Stimulated activated naive CD8-positive, alpha-beta T cell treated with anti-CD3 and anti-CD28 coated beads, Interleukin-15, Interleukin-2, amounts not matched to agents 100 U/mL and 50 U/mL, for 24 hours (primary cell): ENCODE measurements at places on chromosomes 13 and 19.

GRCh38 chr13:46181840-46182490, at the start of gene LCP1:
LCP1 (minus strand) TSS chr13:46182177; CDS start chr13:46159662, 22,515 bp downstream.
- DNase-seq = peak; percentile 69

- peak; percentile 83 for DNase-seq
Measured at GRCh38 chr19:1864480-1865171, 1.2 kb upstream of the KLF16 start.

DNA sequence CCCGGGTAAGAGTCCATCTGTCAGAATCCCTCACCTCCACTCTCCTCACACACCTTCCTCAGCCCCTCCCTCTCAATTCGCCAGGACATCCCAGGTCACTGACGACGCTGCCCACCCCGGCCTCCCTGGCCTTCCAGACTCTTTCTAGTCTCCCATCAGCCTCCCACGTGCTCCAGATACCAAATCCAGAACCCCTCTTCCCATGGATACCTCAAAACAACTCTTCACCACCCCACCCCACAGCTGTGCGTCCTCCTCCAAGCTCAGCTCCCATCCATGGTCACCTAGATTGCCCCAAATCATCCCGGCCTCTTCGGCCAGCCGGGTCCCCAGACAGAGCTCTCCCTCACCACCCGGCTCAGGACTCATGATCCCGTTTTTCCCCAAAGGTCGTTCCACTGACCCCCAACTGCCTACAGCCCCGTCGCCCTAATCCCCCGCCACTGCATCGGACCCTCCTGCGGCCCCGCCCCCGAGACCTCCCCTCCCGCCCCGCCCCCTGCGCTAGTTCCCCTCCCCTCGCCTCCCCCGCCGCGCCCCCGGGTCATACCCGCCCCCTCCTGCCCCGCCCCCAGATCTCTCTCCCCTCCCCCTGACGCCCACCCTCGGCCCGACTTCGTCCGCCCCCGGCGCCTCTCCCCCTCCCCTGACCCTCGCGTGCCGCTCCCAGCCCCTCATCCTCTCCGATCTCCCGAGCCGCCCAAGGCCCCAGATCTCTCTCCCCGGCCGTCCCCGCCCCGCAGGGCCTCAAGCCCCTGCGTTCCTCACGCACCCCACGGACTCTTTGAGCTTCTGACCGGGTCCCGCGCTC, 546 bp downstream of the UBXN6 start:
- DNase-seq = peak; percentile 58

GRCh38 chr13:23450340-23451046, 17.0 kb upstream of the SACS start:
- DNase-seq = no peak

GRCh38 chr13:79740991-79741390, 260.0 kb downstream of the NDFIP2 start:
- DNase-seq = no peak

DNA sequence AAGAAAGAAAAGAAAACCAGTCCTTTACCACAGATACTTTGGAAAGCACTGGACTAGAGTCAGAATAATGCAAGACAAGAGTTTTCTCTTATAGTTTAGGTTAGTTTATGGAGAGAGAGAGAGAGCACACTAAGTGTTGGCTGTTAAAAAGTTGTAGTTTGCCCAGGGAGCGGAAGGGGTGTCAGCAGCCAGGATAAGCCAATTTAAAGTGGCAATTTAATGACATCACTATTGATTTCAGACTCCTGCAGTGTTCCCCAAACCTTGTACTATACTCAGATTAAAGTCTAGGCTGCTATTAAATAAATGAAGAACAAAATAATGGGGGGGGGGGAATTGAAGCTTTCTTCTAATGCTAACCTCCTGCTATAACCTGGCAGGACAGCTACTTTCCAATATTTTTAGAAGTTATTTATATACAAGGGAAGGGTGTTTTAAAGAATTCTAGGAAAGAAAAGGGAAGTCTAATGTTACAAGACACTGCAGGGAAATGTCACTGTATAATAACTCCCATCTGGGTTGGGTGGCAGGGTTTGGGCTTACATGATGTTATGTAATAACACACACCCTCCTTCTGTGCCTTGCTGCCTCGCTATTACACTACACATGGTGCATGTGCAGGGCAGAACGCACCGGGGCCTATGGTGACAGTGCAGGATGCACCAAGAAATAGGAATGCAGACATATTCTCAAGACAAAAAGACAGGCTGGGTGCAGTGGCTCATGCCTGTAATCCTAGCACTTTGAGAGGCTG, 19.9 kb downstream of the TPT1 start:
- no peak for DNase-seq

DNA sequence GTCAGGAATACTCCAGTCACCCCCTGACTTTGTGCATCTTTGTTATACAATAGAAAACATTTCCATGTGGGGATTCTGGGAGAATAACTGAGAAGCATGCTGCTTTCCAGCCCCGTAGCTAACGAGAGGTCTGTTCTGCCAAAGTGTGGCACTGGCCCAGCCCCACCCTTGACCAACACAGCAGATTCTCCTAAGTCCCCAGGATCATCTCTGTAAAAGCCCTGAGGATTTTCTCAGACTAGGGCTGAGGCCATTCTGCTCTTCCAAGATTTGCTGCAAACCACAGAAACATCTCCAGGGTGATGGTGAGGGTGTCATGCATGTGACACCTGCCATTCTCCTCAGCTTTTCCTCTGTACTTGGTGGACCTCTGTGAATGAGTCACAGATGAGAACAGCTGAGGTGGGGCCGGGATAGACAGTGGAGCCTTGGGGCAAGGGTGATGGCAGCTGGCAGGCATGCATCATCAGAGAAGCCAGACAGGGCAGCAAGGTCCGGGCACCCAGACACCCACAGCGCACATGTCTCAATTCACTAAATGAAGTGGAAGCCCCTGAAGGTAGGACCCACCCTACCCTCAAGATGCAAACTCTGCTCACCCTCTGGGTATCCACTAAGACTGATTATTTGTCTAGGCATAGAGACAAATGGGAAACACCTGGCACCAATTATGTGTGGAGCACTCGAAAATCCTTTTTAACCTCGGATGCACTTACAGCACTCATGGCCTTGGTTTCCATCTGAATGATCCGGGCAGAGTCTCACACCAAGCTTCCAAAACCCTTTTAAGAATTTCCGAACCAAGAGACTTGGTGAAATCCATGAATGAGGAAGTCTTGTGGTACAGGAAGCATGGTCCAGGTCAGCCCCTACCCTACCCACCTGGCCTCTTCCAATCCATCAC, 20.1 kb upstream of the DOCK9 start:
- DNase-seq = peak; percentile 29

- no peak for DNase-seq
Measured at GRCh38 chr13:54029226-54029625, 1000.6 kb downstream of the OLFM4 start.

- peak; percentile 48 for DNase-seq
Measured at GRCh38 chr19:55340784-55341147, 1.1 kb downstream of the KMT5C start.

DNA sequence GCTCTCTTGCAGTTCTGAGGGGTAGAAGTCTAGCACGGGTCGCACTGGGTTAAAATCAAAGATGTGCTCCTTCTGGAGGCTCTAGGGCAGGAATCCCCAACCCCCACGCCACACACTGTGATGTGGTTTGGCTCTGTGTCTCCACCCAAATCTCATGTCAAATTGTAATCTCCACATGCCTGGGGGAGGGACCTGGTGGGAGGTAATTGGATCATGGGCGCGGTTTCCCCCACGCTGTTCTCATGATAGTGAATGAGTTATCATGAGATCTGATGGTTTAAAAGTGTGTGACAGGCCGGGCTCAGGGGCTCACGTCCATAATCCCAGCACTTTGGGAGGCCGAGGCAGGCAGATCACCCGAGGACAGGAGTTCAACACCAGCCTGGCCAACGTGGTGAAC, 26.6 kb upstream of the CALM3 start:
- peak; percentile 47 for DNase-seq

DNA sequence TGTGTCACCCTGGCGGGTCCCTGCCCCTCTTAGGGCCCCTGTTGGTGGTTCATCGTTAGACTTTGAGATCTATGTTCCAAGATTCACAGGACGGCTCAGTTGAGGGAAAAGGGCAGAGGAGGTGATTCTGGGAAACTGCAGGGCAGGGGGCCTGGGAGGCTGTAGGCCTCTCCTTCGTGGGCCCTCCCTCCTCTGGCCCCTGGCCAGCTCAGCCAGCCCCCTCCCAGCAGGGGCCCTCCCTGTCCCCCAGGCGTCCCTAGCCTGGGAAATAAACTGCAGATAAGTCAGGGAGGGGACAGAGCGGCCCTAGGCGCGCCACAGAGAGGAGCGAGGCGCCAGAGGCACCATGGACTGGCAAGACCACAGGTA, 6.5 kb downstream of the HIF3A start:
- no peak for DNase-seq

- DNase-seq = no peak
Measured at GRCh38 chr13:107258599-107259187, 690.8 kb upstream of the ARGLU1 start.

DNA sequence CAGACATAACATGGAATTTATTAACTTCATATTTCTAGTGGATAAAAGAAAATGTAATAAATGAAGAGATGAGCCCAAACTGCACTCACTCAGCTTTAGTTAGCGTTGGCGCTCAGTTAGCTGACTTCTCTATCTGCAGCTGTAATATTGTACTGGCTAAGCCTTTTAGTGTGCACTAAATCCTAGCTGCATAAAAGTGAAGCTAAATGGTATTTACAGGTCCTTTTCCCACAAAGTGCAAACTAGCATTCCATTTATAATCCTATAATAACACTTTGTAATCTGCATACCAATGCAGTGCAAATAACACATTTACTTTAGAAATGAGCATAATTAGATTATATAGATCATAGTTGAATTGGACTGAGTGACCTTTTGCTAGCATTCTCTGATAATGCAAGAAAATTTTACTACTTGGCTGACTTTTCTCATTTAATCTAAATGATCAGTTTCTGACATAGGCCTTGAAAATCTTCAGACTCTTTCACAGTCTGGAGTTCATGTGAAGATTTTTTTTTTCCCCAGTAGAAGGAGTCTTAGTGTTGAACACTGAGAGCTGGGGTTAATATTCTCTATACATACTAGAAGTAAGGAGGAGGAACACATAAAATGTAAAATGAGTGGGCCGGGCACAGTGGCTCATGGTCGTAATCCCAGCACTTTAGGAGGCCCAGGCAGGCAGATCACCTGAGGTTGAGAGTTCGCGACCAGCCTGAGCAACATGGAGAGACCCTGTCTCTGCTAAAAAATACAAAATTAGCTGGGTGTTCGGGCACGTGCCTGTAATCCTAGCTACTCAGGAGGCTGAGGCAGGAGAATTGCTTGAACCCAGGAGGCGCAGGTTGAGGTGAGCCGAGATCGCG, 1426.4 kb downstream of the PCDH9 start:
- no peak for DNase-seq

GRCh38 chr19:8618751-8619150, 8.2 kb upstream of the ADAMTS10 start:
- DNase-seq = no peak

- peak; percentile 43 for DNase-seq
Measured at GRCh38 chr19:42469311-42470235, 26.8 kb upstream of the CXCL17 start.

GRCh38 chr19:1350867-1351266, 32.8 kb upstream of the NDUFS7 start:
- no peak for DNase-seq

GRCh38 chr19:49114630-49115363, 627 bp downstream of the LIN7B start:
- DNase-seq = peak; percentile 60

- peak; percentile 91 for DNase-seq
Measured at GRCh38 chr13:102800145-102801041, 1.5 kb downstream of the BIVM start.

- DNase-seq = peak; percentile 88
Measured at GRCh38 chr13:109786457-109787134, at the start of gene IRS2. IRS2 (minus strand) TSS chr13:109786583; CDS start chr13:109786053, 530 bp downstream.
